Vagina (tissue), 2 donors: ENCODE measurements at places on chromosomes 12 and 14.

- no peak for DNase-seq
Measured at GRCh38 chr12:8696442-8697090, 1.2 kb upstream of the RIMKLB start.

DNA sequence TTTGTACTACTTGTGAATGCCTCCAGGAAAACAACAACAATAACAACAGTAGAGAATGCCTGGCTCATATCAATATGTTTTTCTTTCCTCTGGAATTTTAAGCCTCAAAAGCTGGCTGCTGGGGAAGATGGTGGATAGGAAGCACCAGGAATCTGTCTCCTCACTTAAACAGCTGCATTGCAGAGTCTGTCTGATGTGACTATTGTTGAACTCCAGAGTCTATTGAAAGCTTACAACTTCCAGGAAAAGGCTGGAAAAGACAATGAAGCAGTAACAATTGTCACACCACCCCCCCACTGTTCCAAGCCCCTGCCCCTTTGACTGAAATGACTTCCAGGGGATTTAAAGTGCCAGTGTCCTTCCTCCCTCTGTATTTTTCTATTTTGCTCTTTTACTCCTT, 309.7 kb downstream of the BMP4 start:
- DNase-seq = no peak

- DNase-seq = no peak
Measured at GRCh38 chr14:76430017-76430416, 54.1 kb downstream of the ESRRB start.

DNA sequence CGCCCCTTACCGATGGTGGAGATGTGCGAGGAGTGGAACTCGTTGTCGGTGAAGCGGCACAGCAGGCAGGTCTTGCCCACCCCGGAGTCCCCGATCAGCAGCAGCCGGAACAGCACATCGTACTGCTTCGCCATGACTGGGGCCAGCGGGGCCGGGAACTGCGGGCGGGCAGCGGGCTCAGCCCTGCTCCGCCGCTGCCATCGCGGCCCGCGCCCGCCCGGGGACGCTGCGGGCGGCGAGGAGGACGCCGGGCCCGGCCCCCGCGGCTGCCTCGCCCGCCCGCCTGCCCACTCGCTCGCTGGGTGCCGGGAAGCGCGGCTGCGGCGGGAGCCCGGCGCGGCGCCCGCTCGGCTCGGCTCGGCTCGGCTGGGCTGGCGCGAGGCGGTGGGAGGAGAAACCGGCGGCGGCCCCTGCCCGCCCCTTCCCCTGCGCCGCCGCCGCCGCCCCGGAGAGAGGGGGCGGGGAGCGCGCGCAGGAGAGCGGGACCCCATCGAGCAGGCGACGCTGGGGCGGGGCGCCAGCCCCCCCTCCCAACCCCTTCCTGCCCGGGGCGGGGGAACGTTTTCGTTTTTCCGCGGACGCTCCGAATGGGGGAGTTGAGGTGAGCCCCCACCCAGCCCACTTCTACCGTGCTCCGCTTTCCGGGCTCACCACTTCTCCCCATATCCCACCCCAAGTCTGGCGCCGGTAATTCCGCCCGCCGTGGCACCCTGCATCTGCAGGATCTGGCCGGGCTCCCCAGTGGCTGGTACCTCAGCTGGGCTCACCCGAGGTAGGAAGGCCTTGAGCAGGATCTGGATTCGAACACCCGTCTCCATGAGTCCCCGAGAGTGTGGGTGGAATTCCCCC, at the start of gene RAB15:
TSS of gene RAB15 (minus strand) at position 394 of the 849 bp plus-strand sequence. CDS start at position 134, 260 bp downstream.
- DNase-seq = no peak

DNA sequence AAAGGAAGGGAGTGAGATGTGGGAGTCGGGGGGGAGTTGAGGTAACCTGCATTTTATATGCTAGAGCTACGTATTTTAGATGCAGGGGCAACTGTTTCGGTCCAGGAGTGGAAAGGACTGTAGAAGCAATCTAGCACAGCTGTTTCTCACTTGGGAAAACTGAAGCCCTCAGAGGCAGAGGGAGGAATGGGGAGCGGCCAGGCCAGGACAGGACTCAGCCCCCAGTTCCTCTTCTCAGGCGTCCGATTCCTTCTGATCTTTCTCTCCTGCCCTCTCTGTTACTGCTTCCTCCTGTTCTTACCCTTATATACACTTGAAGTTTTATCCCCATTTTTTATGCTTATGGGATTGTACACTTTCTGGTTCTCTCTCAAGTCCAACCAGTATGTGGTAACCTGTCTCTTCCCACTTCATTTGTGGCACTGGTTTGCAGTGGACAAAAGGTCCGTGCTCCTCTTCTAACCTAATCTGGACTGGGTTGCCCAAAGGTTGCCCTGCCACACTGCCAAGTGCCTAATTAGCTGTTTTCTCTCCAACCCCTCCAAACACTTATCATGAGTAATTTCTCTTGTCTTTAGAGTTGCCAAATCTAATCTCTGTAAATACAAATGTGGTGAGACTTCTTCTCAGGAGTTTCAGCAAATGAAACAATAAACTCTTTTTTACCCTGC, 16.2 kb downstream of the LPCAT3 start:
- DNase-seq = no peak

- DNase-seq = no peak
Measured at GRCh38 chr14:26204728-26205479, 392.9 kb downstream of the NOVA1 start.

- no peak for DNase-seq
Measured at GRCh38 chr12:114776731-114777442, 92.9 kb upstream of the TBX3 start.

GRCh38 chr14:67935371-67935770, 115.8 kb downstream of the RAD51B start:
- no peak for DNase-seq

- DNase-seq = no peak
Measured at GRCh38 chr14:57182760-57183503, 85.8 kb downstream of the EXOC5 start.

DNA sequence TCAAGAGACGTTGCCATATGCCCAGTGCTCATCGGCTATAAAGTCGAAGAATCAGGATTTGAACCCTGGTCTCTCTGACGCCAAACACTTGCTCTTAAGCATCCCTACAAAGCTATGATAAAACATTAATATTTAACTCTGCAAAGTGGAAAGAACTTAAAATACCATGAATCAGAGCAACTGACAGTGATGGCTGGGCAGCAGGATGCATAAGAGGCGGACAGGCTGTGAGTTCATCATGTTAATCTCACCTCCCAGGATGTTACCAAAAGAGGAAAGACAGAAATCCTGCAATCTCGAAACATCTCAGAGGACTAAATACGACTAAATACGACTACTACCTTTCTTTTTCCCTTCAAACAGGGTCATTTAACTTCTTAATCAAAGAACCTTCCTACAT, 5.8 kb downstream of the DICER1 start:
- DNase-seq = no peak

DNA sequence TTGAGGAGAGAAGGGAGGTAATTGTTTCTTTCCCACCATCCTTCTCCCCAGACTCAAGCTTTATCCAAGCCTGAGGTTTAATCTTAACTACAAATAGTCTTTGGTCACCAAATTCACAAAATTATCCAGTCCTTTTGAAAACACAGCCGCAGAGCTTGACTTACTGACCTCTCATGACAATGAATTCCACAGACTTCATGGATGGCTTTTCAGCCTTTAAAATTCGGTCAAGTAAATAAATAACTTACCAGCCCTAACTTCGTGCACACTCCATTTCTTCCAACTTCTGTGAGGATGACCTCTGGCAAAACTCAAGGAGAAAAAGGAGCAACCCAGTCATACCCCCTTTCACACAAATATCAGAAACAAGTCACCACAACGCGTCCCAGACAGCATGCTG, 137.0 kb upstream of the CDKN3 start:
- DNase-seq = no peak

GRCh38 chr14:22485649-22486048, 103.4 kb downstream of the DAD1 start:
- no peak for DNase-seq

DNA sequence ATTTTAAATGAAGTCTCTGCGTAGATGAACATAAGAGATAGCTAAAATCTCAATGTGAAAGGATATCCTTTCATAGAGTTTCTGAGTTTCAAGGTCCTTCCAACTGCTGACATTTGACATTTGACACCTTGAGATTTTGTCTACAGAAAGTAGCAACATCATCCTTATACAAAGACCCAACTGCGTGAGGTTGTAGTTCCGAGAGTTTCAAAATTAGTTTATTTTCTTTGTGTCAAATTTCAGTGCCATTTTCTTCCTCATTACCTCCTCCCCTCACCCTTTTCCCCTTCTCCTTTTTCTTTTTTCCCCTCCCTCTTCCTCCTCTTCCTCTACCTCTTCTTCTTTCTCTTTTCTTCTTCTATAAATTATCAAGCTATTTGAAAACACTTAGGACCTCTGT, 26.9 kb upstream of the BATF start:
- DNase-seq = no peak

- no peak for DNase-seq
Measured at GRCh38 chr12:97545804-97546203, 83.2 kb downstream of the RMST start.

DNA sequence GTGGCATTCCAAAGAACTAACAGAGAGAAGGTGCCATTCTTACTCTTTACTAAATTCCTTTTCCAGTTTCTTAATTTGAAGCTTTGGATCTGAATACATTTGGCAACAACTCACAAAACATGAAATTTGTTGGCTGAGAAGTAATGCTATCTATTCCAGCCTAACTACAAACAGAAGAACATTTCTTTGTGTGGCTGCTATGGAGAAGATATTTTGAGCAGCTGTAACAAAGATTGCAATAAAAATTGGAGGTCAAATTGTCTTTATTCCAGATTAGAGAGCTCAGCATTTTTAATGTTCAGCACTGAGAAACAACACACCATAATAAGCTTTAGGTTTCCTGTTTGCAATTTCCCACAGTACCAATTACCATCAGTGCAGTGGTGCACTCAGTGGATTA, 835.8 kb upstream of the FLRT2 start:
- DNase-seq = no peak

DNA sequence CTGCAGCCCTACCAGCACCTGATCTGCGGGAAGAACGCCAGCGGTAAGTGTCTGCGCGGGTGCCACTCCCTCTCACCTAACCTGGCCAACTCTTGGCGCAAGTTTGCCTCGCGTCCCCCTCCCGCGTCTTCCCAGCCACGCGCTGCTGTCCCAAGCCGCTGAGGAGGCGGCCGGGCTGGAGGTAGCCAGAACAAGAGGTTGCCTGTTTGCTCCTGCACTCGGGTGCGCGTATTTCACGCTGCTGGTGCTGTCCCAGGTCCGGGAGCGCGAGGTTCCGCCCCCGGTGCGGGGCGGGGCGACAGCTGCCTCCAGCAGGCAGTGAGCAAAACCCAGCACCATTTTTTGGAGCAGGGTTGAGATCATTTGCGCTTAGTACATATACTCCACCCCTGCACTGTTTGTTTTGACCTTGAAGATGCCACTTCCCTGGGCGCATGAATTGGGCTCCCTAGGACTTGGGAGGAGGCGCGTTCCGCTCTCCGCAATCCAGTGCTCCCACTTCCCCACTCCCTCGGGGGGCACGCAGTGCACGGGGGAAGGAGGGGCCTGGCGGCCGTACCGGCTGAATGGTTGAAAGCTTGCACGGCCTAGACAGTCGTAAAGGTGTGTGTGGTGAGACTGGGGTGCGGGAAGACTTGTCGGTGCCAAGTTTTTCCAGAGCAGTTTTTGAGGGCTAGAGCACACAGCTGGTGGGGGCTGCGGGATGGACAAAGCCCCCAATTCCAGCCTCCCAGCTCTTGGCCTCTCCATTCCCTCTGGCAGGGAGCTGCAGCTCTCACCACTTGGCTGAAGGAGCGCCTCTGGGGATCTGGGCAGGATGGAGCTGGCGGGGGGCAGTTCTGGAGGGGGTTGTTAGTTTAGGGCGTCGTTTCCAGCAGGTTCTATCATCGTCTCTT, 226.9 kb upstream of the CRY1 start:
- no peak for DNase-seq

GRCh38 chr12:2501464-2502191, 293.1 kb upstream of the FKBP4 start:
- no peak for DNase-seq

DNA sequence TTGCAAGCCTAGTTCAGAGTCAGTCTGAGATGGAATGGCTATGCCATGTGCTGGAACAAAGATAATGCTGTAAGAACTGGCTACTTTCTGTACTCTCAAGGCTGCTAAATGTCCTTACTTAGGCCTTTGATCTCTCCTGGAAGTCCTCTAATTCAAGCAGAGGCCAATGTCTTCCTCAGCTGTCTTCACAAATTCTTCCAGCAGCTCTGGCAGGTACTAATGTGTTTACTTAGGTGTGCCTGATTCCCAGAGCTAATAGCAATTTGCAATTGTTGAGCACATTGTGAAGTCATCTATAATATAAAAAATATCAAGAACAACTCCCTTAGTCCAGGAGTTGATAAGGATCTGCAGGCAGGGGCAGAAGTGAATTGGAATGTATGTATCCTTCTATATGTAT, 3.8 kb upstream of the MYF5 start:
- DNase-seq = no peak

DNA sequence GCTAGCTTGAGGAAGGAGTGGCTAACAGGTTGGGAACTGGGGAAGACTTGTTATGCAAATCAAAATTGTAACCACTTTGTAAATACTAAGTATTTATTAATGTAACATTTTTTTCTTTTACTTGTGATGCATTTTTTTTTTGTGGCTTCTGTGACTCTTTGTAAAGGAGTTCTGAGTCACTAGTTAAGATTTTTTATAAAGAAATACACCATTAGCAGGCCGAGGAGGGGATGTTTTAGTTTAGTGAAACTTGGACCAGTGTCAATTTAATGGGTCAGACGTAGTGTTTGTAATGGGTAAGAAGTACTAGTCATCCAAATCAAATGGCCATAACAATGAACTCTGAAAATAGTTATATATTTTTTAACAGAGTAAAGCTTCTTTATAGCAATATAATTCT, 43.1 kb downstream of the AKAP6 start:
- no peak for DNase-seq

- no peak for DNase-seq
Measured at GRCh38 chr12:1502831-1503230, 91.5 kb downstream of the FBXL14 start.

GRCh38 chr12:51393676-51394545, 2.7 kb upstream of the GALNT6 start:
- DNase-seq = no peak

DNA sequence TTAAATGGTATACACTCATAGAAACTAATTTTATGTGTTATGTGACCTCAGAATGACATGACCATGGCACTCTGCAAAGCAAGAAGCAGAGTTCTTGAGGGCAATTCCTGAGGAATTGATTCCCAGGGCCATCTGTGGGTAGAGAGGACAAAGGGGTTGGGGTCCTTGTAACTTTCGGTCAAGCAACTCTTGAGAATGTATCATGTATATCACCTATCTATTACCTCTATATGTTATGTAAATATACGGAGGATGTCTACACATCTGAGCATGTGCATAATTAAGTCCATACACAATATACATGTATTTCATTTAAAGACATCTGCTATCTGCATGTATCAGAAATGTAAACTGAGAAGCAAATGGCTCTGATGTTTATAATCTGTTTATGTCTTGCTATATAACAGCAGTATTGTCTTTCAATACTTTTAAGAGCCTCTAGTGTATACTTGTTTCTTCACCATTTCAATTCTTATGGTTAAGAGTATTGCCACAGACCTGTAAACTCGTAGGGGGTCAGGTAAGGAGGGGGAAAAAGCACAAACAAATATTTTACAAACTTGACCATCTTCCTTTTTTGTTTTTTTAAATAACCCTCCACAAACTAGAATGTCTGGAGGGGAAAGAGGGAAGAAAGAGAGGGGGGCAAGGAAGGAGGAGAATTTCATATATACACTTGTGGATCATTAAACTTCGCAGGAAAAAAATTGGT, 4.5 kb downstream of the FOXA1 start:
- no peak for DNase-seq

- DNase-seq = no peak
Measured at GRCh38 chr14:70602254-70602653, 1.8 kb upstream of the MED6 start.

GRCh38 chr14:94979891-94980290, 177.4 kb downstream of the DICER1 start:
- no peak for DNase-seq

GRCh38 chr14:79583738-79584408, 627.4 kb downstream of the DIO2 start:
- DNase-seq = no peak
